ENCODE measurements at places on chromosomes 1 and 21. TPM values are rescaled to one million over a fixed set of nuclear protein-coding genes. Genes with fewer than 3 reads are reported as not detected.

DNA sequence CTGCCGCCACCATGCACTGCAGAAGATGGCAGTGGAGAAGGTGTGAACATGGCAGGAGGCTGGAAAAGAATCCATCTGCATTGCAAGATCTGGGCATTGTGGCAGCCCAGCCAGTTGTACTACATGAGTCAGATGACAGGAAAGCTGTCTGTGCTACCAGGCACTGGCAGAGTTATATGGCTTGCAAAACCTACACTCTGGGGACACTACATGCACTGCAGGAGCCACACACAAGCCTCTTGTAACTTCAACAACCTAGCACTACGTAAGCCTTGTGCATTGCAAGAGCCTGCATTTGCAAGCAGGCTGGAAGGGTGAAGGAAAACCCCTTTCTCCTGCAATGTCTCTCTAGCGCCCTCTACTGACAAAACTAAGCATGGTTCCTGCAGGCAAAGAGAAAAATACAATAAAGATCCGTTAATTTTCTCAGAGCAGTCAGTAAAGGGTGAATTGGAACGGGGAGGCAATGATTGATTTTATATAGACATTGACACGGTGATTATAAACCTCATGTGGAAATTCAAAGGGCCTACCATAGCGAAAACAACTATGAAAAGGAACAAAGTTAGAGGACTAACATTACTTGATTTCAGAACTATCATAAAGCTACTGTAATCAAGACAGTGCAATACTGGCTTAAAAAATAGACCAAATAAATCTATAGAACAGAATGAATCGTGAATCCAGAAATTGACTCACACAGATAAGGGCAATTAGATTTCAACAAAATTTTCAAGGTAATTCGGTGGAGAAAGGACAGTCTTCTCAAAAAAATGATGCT, 26.2 kb upstream of the DYNLT5 start:
- no peak for DNase-seq

MAP3K7CL gene
- 5.7 TPM for total RNA-seq

DMRTA2 gene
- not detected for total RNA-seq

ADPRS gene
- 25.0 TPM for total RNA-seq

AIRE gene
- 0.13 TPM for total RNA-seq

DNA sequence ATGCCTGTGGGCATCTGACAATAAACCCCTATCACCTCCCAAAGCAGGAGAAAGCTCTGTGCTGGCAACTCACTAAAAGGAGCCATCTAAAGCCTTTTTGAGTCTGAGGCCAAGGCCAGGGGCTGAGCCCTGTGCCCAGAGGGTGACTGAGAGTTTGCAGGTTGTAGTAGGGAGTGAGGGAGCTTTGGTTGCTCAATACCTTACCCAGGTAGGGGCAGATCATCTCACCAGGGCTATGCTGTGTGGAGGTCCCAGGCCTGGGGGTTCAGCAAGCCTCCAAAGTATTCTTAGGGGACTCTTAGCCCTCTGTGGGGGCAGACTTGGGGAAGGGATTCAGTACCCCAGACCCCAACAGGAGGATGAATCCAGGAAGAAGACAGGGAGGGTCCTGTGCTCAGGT, 21.2 kb downstream of the S100A7 start:
- DNase-seq = peak; percentile 13

- peak; percentile 66 for DNase-seq
Observed at GRCh38 chr1:182259229-182259872, 132.2 kb downstream of the GLUL start.

DNA sequence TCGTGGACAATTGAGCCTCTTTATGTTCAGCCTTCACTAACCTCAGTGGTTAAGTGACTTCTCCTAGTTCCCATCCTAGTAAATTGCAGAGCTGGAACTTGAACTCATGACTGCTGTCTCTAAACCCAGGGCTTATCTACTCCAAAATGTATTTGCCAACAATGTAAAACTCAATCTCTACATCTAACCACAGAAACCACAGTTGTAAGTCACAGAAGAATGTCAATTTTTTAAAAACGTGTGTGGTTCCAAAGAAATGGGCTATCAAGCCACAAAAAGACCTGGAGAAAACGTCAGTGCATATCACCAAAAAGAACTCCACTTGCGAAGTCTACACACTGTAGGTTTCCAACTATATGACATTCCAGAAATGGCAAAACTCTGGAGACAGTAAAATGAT, 172.6 kb upstream of the HMCN1 start:
- no peak for DNase-seq

- peak; percentile 85 for DNase-seq
Observed at GRCh38 chr1:58781541-58782177, 2.2 kb downstream of the JUN start.

All from sciatic nerve (tissue), 2 donors.